ENCODE measurements at places on chromosomes 7 and 10.
A peak's percentile ranks its signal among the peaks of the same experiment; 100 is the strongest.

GRCh38 chr10:31745612-31746376 lies 182.8 kb downstream of the ARHGAP12 start:
- DNase-seq: no peak

- peak; percentile 16 for DNase-seq
Measured at GRCh38 chr7:101507791-101508252, 121.3 kb downstream of the MYL10 start.

DNA sequence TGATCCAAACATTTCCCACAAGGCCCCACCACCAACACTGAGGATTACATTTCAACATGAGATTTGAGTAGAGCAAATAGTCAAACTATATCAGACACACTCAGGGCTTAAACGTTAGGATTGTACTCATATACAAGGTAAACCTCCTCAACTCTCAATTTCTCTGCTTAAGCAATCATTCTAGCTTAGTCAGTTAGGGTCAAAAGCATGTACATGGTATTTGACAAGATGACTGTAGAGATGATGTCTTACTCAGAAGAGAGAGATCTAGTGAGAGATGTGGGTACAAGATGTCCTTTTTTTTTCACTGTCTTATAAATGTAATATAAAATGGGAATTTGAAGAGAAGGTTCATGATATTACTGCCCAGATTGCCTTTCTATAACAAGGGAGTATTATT lies 270.1 kb downstream of the PRKG1 start:
- no peak for DNase-seq

GRCh38 chr10:101832325-101832771 lies 11.3 kb downstream of the KCNIP2 start:
- no peak for DNase-seq

GRCh38 chr7:1054861-1055450 lies 10.6 kb downstream of the GPR146 start:
- DNase-seq: peak; percentile 78

DNA sequence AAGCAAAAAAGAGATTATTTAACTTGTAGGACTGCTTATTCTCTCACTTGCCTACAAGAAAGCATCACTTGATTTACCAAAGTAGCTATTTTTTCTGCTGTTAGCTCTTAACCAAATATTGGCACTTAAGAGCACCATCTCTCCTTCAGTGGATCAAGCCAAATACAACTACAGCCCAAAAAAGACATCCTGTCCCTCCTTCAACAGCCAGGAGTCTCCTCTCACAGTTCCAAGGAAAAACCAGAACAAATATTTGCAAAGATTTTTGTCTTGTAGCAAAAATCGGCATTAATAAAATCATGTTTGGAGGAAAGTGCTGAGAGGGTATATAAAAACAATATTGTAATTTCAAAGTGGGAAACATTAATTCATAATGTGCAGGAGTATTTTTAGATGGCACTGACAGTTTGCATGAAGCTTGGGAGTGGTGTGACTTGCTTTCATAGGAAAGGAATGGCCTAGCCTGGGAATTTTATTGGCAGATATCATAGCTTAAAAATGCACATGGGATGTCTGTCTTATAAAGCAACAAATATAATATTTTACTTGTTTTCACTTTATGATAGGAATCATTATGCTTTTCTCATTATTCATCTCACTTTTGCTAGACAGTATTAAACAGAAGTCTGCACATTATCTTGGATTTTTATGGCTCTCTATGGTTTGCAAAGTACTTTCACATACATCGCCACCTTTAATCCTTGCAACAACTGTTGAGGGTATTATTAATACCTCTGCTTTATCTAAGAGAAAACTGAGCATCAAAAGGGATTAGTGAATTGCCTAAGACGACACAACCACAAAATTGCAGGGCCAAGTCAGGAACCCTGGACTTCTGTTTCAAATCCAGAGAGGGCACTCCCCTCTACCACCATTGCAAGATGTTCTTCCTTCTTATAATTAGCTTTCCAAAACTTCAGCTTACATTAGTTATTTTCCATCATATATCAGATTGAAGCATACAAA lies 103.5 kb downstream of the AGMO start:
- no peak for DNase-seq

DNA sequence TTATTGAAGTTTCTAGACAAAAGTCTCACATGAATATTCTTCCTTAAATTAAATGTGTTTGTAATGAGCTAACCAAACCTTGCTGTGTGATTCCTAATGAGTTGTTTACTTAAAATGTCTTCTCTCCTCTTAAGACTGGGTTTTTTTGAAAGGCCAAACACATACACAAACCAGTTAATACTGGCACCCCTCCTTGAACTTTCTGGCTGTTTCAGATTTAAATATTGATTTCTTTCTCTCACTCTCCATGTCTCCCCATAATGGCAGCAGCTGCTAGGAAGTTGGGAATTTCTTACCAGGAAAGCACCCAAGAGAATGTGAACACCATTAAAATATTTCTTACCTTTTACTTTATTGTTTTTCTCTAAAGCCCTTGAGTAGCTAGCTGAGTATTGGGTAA lies 11.4 kb upstream of the PTN start:
- no peak for DNase-seq

DNA sequence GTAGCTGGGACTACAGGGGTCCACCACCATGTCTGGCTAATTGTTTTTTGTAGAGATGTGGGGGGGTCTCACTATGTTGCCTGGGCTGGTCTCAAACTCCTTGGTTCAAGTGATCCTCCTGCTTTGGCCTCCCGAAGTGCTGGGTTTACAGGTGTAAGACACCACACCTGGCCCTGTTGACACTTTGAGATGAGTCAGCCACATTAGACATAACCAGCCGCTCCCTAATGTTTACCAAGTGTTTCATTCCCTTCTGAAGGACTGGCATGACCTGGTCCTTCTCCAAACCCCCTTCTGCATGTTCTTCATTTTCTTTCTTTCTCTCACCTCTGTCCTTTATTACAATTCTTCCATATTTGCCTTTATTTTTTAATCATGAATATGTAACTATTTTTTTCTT lies 67.8 kb downstream of the TAF3 start:
- DNase-seq: no peak

GRCh38 chr7:101667920-101668319 lies 38.8 kb upstream of the MYL10 start:
- DNase-seq: no peak

GRCh38 chr10:79943871-79944270 lies 5.0 kb downstream of the SFTPD start:
- no peak for DNase-seq

GRCh38 chr10:78716043-78716660 lies 352.6 kb upstream of the ZMIZ1 start:
- DNase-seq: no peak

DNA sequence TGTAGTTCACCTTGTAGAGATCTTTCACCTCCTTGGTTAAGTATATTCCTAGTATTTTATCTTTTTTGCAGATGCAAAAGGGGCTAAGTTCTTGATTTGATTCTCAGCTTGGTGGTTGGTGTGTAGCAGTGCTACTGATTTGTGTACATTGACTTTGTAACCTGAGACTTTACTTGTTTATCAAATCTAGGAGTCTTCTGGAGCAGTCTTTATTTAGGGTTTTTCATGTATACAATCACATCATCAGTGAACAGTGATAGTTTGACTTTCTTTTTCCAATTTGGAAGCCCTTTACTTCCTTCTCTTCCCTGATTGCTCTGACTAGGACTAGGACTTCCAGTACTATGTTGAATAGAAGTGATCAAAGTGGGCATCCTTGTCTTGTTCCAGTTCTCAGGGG lies 33.8 kb downstream of the GPR22 start:
- DNase-seq: no peak

- DNase-seq: no peak
Measured at GRCh38 chr10:4498711-4499251, 327.2 kb upstream of the AKR1E2 start.

DNA sequence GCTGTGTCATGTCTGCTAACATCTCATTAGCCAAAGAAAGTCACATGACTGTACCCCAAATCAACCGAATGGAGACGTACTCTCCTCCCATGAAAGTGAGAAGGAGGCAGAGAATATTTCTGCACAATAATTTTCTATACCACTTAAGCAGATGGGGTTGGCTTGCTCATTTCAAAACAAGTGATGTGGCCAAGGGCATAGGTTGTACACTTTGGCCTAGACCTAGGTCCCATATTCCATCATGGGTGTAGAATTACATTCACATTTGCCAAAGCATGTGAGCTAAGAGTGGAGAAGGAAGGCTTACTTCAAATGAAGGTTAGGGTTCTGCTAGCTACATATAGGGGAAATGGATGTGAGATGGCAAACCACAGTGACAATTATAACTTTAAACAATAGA lies 83.0 kb downstream of the ZNF365 start:
- DNase-seq: no peak

- DNase-seq: peak; percentile 58
Measured at GRCh38 chr7:106957766-106958165, 86.7 kb upstream of the PRKAR2B start.

DNA sequence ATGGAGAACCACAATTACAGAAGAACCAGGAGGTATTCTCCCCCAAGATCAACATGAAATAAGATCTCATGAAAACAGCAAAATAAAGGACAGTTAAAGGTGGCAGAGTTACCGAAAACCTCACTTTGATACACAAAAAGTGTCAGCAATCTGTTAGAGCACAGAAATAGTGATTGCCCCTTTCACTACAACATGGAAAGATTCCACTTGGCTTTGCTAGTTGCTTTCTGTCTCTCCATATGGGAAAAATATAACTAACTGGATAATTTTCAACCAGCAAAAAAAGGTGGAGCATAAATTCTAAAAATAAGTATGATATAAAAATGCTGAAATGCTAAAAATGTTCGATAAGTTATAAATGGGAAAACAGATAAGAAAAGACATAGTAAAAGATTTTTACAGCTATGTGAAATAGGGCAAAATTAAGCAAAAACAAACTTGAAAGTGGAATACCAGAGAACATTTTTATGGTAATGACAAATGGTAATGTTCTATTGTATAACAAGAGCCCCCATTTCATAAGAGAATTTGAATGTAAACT lies 90.2 kb downstream of the GPR85 start:
- DNase-seq: no peak

GRCh38 chr7:141884539-141885225 lies 31.5 kb upstream of the OR9A4 start:
- no peak for DNase-seq

GRCh38 chr10:88870089-88870488 lies 10.0 kb upstream of the STAMBPL1 start:
- no peak for DNase-seq

GRCh38 chr10:96991313-96991841 lies 159.3 kb downstream of the LCOR start:
- DNase-seq: no peak

- DNase-seq: no peak
Measured at GRCh38 chr10:49615213-49615612, 1.4 kb downstream of the CHAT start.

- DNase-seq: no peak
Measured at GRCh38 chr7:20146451-20146850, 70.7 kb downstream of the MACC1 start.

DNA sequence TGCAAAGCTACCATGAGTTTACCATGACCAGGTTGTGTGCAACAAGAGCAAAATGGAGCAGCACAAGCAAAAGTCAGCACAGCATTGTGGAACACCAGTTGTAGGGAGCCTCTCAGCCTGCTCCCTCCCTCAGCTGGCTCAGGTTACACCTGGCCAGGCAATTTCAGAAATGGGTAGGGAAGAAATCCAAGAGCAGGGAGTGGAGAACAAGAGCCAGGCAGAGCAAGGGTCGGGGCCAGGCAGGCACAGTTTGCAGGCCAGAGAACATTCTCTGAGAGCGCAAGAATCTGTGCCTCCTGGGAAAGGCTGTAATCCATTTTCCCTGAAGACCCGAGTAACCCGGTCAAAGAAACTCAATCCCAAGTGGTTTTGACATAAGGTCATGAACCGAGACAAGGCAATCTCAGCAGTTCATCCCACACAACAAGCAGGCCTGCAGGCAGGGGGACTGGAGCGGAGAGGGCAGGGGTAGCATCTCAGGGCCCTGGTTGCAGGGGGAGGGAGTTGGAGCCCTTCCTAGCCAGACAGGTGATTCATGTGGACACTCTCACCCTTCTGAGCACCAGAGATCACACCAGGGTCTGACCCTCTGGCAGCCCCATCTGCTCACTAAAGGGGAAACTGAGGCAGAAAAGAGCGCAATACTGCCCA lies 258.4 kb downstream of the PLXNA4 start:
- no peak for DNase-seq

DNA sequence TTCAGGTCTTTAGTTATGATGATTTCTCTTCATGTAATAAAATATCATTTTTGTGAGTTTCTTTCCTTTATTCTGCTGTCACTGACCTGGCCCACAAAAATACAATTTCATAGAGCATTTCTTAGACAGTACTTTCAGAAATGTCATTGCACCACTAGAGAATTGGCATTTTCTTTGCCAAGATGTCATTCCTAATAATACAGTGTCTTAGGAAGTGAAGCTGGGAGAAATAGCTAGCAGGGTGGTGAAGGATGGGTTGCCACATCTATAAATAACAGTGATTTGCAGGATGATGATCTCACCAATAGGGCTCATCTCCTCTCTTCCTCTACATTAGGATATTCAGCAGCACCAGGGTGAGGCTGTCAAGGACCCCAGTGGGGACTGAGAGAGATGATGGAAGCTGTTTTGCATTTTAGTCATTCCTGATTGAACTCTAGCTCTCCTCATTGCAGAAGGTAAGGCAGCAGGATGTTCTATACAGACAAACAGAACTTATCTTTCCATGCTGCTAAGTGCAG lies 452.1 kb downstream of the NXPH1 start:
- DNase-seq: no peak

DNA sequence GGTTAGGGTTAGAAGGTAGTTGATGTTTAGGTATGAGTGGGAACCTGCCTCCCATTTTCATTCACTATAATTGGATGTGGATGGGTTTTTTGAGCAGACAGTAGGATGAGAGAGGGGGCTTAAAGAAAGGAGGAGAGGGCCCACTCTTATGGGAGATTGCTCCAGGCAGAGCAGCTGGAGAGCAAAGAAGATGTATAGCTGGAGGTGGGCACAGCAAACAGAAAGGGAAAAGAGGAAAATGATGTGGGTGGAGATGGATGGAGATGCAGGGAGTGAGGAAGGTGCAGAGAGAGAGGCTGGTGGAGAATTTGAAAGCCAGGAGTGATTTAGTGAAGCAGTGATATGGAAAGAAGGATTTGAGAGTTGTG lies 29.9 kb downstream of the LSMEM1 start:
- DNase-seq: no peak

- DNase-seq: no peak
Measured at GRCh38 chr10:71970331-71970730, 6.1 kb downstream of the CHST3 start.

DNA sequence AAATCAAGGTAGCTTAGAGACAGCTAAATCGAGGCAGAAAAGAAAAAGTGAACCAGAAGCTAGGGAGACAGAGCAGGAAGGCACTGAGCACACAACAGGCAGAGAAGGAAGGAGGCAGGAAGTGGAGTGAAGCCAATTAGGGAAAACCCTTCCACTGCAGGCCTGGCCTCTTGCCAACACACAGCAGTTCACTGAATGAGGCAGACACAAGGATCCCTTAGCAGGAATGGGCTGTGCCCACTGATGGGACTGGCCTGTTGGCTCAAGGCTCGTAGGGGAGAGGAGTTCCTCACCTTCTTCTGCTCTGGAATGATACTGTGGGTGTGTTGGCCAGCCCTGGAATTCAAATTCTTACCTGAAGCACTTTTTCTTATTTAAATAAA lies 220.3 kb upstream of the STK17A start:
- no peak for DNase-seq
